ENCODE measurements at places on chromosomes 12 and 14.

- DNase-seq = peak; percentile 69
Observed at GRCh38 chr12:124391340-124392261, 96.7 kb downstream of the RFLNA start.

DNA sequence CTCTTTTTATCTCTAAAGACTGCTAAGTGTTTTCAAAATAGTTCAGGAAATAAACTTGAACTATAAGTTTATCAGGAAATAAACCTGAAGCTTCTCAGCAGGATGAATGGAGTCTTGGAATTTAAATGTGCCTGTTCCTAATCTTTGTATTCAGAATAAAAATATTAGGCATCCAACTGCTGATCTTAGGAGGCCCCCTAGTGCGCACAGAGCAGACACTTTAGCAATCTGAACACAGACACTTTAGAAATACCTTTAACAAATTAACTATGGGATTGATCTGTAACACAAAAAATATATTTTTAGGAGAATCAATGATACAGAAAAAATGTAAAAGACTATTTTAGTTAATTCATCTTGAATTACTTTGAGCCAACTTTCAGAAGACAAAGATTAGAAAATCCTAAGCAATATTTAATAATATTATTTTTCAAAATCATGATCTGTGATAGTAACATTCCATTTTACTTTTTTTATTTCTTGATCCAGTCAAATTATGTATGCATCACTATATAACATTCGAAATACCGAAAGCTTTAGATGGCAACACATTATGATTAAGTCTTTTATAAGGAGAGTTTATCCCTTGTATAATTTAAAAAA, 80.9 kb downstream of the SLC41A2 start:
- DNase-seq = peak; percentile 8

GRCh38 chr14:21017528-21018245, 7.2 kb downstream of the NDRG2 start:
- DNase-seq = no peak

GRCh38 chr12:130728158-130729058, 12.3 kb upstream of the RIMBP2 start:
- DNase-seq = no peak

DNA sequence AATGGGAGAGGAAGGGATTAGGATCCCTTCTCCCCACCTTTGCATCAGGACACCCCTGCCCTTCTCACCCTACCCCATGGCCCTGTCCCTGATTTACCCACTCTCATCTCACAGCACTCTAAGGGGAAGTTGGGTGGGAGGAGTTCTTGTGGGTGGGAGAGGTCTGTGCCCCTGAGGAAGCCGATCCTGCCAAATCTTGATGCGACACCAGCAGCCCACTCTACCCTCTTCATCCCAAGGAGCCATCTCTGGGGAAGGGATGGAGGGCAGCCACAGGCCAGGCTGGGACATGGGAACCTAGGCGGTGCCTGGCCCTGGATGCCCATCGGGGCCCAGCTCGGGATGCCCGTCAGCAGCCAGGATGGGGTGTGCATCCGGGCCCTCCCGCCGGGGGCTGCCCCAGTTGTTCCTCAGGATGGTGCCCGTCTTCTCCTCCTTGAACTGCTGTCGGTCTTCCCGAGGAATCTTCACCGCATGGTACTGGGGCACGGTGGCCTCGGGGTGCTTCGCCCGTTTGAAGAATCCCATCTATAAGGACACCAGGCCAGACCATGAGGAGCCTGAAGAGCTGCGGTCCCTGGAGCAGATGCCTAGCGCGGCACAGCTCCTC, 22.8 kb downstream of the ITGA7 start:
- no peak for DNase-seq

DNA sequence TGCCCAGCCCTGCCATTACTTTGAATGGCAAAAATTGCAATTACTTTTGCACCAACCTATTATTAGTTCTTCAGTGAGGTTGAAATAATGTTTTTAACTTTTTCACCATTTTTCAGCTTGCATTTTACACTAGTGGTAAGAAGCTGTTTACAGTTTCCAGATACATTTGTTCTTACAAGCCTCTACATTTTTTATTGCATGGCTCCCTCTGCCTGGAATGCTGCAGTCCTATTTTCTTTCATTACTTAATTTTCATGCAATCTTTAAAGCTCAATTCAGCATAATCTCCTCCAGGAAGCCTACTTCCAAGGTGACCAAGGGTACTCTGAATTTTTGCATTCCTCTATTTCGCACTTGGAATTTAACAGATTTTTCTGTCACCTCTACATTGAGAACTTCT, 33.4 kb downstream of the CCER1 start:
- DNase-seq = no peak

GRCh38 chr12:64010069-64010686, 165.7 kb downstream of the SRGAP1 start:
- DNase-seq = no peak

DNA sequence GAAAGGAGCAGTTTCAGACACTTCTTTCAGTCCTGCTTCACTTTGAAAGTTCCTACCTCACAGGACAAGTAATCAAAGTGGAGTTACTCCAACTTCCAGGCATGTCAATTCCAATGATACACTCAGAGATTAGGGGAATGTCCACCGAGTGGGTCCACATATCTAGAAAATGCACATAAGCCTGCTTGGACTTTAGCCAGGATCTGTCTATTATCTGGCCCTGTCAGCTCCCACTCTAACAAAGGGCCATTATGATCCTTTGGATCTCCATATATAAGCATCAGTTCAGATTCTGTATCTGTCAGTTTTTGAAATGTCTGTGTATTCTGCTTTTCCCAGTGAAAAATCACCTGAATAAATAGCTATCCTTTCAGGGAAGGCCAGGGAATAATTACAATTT, 112.9 kb upstream of the ATXN7L3B start:
- DNase-seq = no peak

GRCh38 chr14:69537900-69538299, 36.8 kb downstream of the CCDC177 start:
- no peak for DNase-seq

DNA sequence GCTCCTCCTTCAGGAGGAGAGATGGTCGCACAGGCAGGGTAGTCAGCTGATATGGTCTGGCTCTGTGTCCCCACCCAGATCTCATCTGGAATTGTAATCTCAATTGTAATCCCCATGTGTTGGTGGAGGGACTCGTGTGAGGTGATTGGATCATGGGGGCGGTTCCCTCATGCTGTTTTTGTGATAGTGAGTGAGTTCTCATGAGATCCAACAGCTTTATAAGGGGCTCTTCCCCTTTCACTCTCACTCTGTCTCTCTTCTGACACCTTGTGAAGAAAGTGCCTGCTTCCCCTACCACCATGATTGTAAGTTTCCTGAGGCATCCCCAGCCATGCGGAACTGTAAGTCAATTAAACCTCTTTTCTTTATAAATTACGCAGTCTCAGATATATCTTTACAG, 218.9 kb upstream of the TMTC1 start:
- no peak for DNase-seq

- DNase-seq = no peak
Observed at GRCh38 chr14:71594821-71595220, 337.4 kb upstream of the RGS6 start.

DNA sequence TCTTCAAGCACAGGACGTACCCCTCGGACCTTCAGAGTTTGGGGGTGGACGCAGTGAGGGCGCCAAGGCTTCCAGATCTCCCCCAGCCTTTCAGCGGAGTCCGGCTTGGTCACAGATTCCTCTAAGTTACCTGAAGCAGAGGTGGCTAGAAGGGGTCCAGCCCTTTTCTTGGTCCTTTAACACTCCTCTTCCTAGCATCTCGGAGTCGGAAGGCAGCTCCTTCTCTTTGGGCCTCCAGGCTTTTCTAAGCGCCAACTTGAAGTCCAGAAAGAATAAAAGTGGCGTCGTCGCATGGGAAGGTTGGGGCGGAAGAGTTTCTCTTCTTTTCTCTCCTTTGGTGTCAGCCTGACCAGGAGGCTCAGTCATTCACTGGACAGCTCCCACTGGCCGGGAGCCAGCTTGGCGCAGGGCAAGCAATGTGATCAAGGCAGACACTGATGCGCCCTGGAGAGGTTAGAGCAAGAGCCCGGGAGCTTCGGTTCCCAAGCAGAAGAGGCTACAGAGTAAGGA, 9.6 kb downstream of the OR6S1 start:
- no peak for DNase-seq

- DNase-seq = no peak
Observed at GRCh38 chr12:91057368-91058165, at the start of gene KERA. Gene KERA, minus strand, starts transcription at chr12:91058024. Its CDS starts 1,743 bp downstream, at chr12:91056281.

DNA sequence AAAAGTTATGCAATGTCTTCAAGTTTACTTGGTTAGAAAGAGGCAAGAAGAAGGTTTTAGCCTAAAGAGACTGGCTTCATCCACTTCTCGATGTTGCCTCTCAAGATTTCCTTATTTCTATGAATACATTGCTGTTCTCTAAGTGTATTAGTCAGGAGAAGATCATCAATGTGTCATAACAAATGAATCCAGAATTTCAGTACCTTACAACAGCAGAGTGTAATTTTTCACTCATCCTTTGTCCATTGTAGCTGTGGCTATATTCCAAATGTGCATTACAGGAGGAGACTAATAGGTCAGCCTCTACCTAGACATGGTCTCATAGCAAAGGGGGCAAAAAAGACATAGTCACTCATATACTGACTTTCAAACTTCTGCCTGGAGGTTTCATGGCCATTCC, 579.1 kb downstream of the PRKD1 start:
- no peak for DNase-seq

GRCh38 chr14:21169573-21169972, 13.7 kb upstream of the OR5AU1 start:
- no peak for DNase-seq

Measured in GM18507 (cell line).